Naive thymus-derived CD4-positive, alpha-beta T cell (primary cell): ENCODE measurements at places on chromosomes 4 and X. TPM values are rescaled to one million over a fixed set of nuclear protein-coding genes. Genes with fewer than 3 reads are reported as not detected.

The SH2D1A gene
- 23.8 TPM for total RNA-seq

The WFS1 gene
- total RNA-seq = 2.8 TPM

The ADH1A gene
- not detected for total RNA-seq

The PAK3 gene
- not detected for total RNA-seq

The HPGDS gene
- not detected for total RNA-seq

The FANCB gene
- 8.3 and 8.5 TPM in 2 replicates for total RNA-seq

The HERC5 gene
- total RNA-seq = 14.1 TPM

The XAGE1A gene
- not detected for total RNA-seq

The NKX3-2 gene
- not detected in 2 replicates for total RNA-seq

The LEF1 gene
- total RNA-seq = 489 TPM

The ZNF718 gene
- total RNA-seq = 10.3 and 11.4 TPM in 2 replicates

The MAGEC1 gene
- not detected for total RNA-seq

The TRPC5OS gene
- total RNA-seq = not detected

The XK gene
- total RNA-seq = not detected

The LRP2BP gene
- total RNA-seq = 0.82 and 0.99 TPM in 2 replicates

The MID2 gene
- 18.5 TPM for total RNA-seq
